ENCODE measurements at places on chromosomes 2 and 18. TPM values are rescaled to one million over a fixed set of nuclear protein-coding genes. Genes with fewer than 3 reads are reported as not detected.

The CACNB4 gene
- total RNA-seq = 0.30 TPM

The CDK15 gene
- not detected for total RNA-seq

The LRRTM4 gene
- not detected for total RNA-seq

The NT5DC4 gene
- total RNA-seq = not detected

The ABCA12 gene
- total RNA-seq = not detected

The KATNAL2 gene
- 0.35 TPM for total RNA-seq

The CCDC74B gene
- total RNA-seq = 1.6 TPM

The AGXT gene
- total RNA-seq = not detected

The SERPINB4 gene
- total RNA-seq = not detected

DNA sequence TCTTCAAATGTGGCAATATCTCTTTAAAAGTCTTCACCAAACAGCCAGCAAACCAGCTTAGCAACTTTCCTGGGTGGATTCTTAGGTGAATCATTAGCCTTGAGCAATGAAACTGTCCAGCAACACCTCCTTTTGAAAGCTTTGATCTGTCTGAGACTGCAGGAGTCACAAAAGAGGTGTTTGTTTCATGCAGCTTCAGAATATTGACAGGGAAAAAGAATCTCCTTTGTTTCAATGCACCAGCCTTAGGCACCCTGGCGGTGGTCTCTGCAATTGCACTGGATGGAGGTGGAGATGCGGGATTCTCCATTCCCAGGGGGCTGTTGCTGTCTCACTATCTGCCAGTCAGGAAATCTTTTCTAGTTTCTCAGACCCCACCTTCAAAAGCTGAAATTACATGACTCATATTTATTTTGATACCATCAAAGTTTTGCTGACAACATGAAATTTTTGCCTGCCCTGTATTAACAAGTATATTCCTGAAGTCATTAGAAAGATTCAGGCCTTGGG, 76.0 kb upstream of the DSG1 start:
- no peak for DNase-seq

DNA sequence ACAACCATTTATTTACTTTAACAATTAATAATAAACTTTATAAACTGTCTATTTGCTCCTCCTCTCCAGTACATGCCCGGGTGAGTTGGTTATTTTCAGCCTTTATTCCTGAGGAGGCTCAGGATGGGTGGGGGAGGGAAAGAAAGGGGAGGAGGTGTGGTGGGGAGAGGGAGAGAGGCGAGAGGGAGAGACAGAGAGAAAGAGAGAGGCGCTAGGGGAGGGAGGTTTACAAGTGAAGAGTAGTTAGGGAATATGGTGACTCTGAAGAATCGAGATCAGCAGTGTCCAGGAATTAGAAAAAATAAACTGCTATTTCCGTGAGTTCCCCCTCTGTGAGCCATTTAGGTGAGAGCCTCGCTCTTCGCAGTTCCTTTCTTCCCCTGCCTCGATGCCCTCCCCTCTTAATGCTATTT, 138.9 kb downstream of the MEIS1 start:
- DNase-seq = no peak

DNA sequence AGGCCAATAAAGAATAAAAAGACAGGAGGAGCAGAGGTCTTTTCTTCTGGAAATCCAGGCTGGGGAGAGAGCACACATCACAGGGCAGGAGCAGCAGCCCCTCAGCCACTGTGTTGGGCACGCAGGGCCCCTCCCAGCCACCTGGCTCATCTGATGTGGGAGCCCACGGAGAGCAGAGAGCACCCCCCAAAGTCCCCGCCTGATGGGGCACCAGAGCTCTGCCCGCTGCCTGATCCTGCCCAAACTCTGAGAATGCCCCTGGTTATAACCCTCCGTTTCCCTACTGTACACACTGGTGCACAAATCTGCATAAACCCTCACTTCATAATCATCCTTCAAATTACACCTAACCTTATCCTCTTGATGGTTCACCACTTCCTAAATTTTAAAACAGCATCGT, 111.3 kb downstream of the HDAC4 start:
- DNase-seq = peak; percentile 35

- no peak for DNase-seq
Measured at GRCh38 chr2:225668606-225669266, 269.2 kb downstream of the NYAP2 start.

DNA sequence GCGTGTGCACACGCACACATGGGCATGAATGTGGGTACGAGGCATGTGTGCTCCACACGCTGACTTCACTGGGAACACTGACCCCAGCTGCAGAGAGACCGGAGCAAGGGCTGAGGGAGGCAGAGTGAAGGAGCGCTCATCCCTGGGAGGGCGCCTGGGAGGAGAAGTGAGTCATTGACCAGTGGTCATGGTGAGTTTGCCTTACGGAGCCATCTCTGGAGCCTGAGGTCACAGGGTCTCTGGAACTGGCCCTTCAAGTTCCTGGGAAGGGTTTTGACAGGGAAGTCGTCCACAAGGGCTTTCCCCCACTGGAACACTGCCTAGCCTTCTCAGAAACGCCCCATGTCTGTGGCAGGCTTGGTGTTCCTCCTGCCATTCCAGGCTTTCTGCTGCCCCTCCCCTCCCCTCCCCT, 14.3 kb upstream of the TMEM185B start:
- DNase-seq = no peak

GRCh38 chr2:145026456-145027455, 506.8 kb upstream of the ZEB2 start:
- DNase-seq = no peak

- peak; percentile 41 for DNase-seq
Measured at GRCh38 chr2:96143848-96144480, 1.3 kb downstream of the DUSP2 start.

DNA sequence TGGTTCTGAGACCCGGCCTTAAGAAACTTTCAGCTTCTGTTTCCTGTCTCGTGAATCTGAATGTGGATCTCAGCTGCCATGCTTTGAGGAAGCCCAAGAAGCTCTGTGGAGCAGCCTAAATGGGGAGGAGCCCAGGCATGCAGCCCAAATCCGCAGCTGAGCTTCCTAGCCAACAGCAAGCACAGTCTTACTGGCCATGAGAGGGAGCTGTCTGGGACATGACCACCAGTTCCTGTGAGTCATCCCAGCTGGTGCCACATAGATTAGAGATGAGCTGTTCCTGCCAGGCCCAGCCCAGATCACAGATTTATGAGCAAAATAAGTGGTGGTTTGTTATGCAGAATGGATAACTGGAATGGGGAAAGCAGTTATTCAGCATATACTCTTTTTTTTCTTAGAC, 224.4 kb upstream of the APCDD1 start:
- DNase-seq = no peak

GRCh38 chr2:236965021-236965840, 120.5 kb upstream of the COPS8 start:
- DNase-seq = peak; percentile 9

DNA sequence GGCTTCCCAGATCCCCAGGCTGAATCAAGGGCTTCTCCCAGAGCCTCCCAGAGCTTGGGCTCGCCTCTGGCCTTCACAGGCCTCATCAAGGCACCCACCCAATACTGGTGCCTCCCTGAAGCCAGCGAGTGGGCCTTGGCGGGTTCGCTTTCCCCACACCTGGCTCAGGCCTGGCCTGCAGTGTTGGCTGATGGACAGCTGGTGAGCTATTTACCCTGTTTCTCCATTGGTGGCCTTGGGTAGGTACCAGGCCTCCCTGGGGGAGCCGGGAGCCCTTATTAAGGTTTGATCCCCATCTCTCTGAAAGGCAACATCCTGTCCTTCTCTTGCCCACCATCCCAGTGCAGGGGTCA, 18.2 kb upstream of the DUSP2 start:
- no peak for DNase-seq

GRCh38 chr2:185644828-185645227, 93.8 kb upstream of the FSIP2 start:
- no peak for DNase-seq

- DNase-seq = no peak
Measured at GRCh38 chr18:9890957-9891356, 5.2 kb downstream of the TXNDC2 start.

GRCh38 chr2:236166796-236167296, 1.3 kb downstream of the GBX2 start:
- DNase-seq = no peak

DNA sequence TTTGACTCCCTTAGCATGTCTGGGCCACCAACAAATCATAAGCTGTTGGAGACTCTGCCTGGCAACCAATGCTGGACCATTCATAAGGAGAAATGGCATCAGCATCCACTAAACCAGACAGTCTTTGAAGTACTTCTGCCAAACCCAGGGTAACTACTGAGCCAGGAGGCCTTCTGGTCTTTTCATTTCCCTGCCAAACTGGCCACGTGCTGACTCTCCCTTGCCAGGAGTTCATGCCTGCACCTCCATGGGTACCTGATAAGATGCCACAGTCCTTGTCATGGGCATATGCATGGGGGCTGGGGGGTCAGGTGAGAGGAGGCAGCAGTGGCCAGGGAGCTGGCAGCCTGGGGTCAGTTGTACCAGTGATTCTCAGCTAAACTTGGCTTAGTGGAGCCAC, 34.2 kb upstream of the DAPL1 start:
- DNase-seq = no peak

DNA sequence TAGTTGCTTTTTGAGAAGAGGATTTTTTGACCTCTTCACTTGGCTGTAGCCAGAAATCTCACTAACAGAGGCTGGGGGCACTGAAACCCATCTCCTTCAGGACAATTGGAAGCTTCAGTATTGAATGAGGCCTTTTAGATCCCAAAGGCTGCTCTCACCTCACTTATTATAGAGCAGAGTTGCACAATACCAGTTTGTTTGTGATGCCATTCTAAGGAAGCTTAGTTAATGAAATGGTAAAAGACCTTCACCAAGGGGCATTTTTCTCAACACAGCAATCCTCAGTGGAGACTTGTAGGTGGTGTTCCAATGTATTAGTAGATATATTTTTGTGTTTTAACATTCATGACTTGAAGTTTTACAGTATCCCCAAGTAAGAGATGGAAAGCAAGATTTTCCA, 71.0 kb upstream of the RFX8 start:
- no peak for DNase-seq

DNA sequence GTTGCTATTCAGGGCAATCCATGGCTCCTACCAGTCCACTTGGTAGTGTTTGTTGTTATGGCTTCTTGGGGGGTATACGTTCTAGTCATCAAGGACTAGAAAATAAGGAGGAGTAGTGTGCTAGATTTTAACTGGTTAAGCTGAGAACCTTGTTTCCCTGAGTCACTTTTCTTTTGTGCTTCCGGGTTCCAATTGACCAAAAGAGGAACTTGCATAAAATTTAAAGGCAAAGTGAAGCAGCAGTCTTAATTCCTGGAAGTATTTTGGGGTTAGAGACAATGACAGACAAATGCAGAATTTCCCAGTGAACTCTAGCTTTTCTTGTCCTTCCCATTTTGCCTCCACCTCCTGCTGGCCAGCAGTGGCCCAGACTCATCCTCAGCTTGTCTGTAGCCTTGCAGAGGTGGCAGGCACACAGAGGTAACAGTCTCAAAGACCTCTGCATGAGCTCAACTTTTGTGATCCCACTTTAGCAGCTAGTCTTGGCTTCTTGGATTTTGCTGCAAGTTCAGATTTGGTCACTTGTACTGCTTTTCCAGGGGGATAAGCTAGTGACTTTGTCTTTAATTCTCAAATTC, 1105.8 kb upstream of the NXPH2 start:
- no peak for DNase-seq

DNA sequence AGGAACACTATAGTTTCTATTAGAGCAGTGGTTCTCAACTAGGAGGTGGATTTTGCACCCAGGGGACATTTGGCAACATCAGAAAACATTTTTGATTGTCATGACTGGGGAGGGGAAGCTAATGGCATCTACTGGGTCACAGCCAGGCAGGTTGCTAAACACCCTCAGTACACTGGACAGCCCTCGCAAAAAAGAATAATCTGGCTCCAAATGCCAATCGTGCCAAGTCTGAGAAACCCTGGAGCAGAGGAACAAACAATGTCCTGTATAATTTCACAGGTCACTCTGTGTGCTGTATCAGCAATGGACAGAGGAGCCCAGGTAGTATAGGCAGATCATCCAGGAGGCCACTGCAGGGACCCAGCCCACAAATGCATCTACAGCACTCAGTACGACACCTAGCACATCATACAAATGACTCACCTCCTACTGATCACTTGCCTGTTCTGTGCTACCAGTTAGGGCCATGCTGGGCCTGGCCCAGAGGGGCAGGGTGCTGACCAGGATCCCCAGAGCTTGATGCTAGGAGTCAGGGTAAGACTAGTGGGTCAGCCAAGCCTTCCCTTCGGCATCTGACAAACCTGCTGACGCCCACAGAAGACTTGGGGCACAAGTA, 37.6 kb downstream of the SFXN5 start:
- no peak for DNase-seq

DNA sequence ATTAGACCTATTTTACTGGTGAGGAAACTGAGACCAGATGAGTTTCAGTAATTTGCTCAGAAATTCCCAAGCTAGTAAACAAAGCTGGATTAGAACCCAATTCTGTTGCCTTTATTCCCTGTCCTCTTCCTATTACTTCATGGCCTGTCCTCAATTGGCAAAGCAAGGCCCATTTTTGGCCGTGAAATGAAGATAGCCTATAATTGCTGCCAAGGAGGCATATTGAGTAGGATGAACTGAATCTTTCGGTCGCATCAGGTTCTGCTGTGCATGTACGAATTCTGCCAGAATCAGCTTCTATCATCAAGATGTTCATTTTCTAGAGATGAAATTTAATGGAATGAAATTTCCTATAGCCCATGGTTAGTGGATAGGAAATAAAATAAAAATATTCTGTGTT, 1485.2 kb upstream of the PIK3C3 start:
- no peak for DNase-seq

- DNase-seq = no peak
Measured at GRCh38 chr18:23887493-23887892, 127.1 kb upstream of the TTC39C start.

DNA sequence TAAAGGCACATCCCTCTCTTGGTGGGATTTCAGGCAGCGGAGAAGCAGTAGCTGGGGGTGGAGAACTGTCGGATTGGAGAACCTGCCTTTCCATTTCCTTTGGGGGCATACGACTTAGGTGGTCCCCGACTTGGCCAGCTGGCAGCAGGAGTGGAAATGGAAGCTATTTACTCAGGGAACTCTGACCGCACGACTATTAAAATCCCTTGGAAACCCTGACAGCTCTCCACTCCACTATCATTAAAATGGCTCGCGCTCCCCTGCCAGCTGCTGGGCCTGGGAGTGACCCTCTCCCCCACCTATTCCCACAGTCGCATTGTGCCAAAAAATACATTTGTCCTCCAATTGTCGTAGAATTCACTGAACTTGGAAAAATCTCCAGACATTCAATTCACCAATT, 77.7 kb upstream of the APCDD1 start:
- no peak for DNase-seq

DNA sequence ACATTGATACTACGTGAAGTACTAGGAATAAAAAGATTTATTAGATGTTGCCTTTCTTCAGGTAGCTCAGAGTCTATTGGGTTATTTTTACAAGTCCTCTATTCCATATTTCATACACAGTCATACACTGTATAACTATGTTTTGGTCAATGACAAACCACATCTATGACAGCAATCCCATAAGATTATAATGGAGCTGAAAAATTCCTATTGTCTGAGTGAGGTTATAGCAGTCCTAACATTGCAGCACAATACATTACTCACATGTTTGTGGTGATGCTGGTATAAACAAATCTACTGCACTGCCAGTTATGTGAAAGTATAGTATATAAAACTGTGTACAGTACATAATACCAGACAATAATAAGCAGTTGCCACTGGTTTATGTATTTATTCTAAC, 595.1 kb downstream of the MBD2 start:
- DNase-seq = no peak

GRCh38 chr2:98910349-98911125, 25.5 kb downstream of the CRACDL start:
- peak; percentile 5 for DNase-seq

- DNase-seq = no peak
Measured at GRCh38 chr18:32669549-32670165, 103.2 kb downstream of the KLHL14 start.

GRCh38 chr18:75218065-75218923, 7.7 kb downstream of the TSHZ1 start:
- no peak for DNase-seq

Measured in activated CD4-positive, alpha-beta memory T cell treated with anti-CD3 and anti-CD28 coated beads, Interleukin-2, amount 10 ng/mL, durations not matched to agents 7 days and 5 days (primary cell).